PC-9 (cell line): ENCODE measurements at places on chromosomes 4 and X. TPM values are rescaled to one million over a fixed set of nuclear protein-coding genes. Genes with fewer than 3 reads are reported as not detected.

DNA sequence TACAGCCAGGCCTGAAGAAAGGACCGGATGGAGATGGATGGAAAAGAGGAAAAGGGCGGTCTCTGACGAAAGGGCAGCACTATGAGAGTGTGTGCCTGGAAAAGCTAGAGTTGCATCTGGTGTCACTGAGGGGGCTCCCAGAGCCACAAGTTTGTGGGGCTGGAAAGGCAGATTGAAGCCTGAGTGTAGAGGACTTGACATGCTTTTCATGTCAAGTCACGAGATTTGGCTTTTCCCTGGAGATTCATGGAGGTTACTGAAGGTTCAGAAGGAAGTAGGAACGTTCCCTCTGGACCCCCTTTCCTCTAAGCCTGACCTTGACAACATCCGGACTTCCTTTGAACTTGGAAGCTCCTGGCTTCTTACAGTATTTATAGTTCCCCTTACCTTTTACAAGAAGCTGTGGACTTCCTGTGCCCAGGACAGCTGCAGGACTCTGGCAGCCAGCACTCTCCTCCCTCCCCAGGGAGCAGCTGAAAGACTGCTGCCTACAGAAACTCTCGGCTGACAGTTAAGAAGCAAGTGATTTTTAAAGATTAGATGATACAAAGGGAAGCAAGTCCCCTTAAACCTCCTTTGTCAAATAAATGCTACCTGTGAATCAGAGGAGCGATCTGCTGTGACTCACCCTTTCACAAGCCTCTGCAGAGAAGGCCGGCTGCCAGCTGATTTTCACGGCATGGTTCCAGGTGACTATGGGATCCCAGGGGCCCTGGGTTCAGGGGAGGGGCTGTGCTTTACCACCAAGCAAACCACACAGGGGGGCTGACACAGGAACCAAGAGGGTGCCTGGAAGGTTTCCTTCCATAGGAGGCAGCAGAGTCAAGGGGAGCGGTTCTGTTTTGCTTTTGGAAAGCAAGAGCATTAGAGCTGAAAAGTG lies 72.9 kb upstream of the STIM2 start:
- DNase-seq, result peak; percentile 56
- H3K27ac ChIP-seq, result peak overlapping the region; percentile 33
- H3K4me1 ChIP-seq, result peaks cover 20% of the 10 kb centered on the region

GRCh38 chr4:8506373-8507195 lies 66.0 kb downstream of the TRMT44 start:
- no peak overlapping the region for H3K27ac ChIP-seq
- H3K4me1 ChIP-seq, result no peaks in the 10 kb centered on the region
- no peaks in the 10 kb centered on the region for H3K27me3 ChIP-seq
- DNase-seq, result no peak
- H3K4me3 ChIP-seq, result no peak overlapping the region

- no peaks in the 10 kb centered on the region for H3K36me3 ChIP-seq
- DNase-seq, result no peak
- H3K27me3 ChIP-seq, result no peaks in the 10 kb centered on the region
- no peak overlapping the region for H3K27ac ChIP-seq
Observed at GRCh38 chr4:150310159-150310895, 232.1 kb downstream of the DCLK2 start.

GRCh38 chr4:2461246-2461960 lies 7.5 kb upstream of the RNF4 start:
- no peaks in the 10 kb centered on the region for H3K4me1 ChIP-seq
- H3K4me3 ChIP-seq, result no peak overlapping the region
- no peaks in the 10 kb centered on the region for H3K36me3 ChIP-seq
- H3K27ac ChIP-seq, result no peak overlapping the region
- peaks cover 17% of the 10 kb centered on the region; the same call in 1 of the 2 replicates for H3K27me3 ChIP-seq
- DNase-seq, result no peak

GRCh38 chrX:65610481-65610880 lies 57.0 kb upstream of the MSN start:
- H3K4me1 ChIP-seq, result peaks cover 9% of the 10 kb centered on the region; the same call in 1 of the 2 replicates
- H3K4me3 ChIP-seq, result no peak overlapping the region
- no peak overlapping the region for H3K27ac ChIP-seq
- no peaks in the 10 kb centered on the region for H3K27me3 ChIP-seq

DNA sequence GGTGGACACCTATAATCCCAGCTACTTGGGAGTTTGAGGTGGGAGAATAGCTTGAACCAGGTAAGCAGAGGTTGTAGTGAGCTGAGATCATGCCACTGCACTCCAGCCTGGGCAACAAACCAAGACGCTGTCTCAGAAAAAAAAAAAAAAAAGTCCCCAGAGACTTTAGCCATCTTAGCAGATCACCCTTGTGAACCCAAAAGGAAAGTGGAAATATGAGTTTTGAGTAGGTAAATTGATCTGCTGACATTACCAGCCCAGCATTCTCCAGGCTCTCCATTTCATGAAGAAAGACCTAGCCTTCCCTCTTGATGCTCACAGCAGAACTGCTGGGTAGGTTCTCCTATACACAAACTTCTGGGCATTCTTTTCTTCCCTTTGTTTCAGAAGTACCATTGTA lies 24.5 kb upstream of the HNRNPD start:
- no peaks in the 10 kb centered on the region for H3K36me3 ChIP-seq
- peaks cover 41% of the 10 kb centered on the region for H3K4me1 ChIP-seq
- H3K27ac ChIP-seq, result no peak overlapping the region
- H3K4me3 ChIP-seq, result no peak overlapping the region
- no peak for DNase-seq

- no peak overlapping the region for H3K4me3 ChIP-seq
- no peaks in the 10 kb centered on the region for H3K36me3 ChIP-seq
- no peaks in the 10 kb centered on the region for H3K4me1 ChIP-seq
- no peak for DNase-seq
- H3K27me3 ChIP-seq, result no peaks in the 10 kb centered on the region
Observed at GRCh38 chrX:357693-358471, 28.8 kb downstream of the PPP2R3B start.

DNA sequence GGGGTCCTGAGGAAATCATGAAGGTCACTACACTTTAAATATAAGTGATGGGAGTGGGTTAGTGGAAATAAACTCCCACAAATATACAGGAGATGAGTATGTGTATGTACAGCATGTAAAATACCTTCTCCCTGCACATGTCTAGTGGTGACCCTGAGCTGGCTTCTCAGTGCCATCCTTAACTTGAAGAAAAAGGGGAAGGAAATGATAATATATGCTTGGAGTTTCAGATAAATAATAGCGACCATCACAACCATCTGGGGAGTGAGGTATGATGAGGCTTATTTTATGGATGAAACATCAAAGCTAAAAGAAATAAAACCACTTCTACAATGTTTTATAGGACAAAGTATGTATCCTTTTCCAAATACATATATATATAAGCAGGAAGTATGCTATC lies 41.0 kb upstream of the SORBS2 start:
- no peak for DNase-seq
- no peak overlapping the region for H3K27ac ChIP-seq
- no peaks in the 10 kb centered on the region for H3K27me3 ChIP-seq

GRCh38 chrX:44507292-44507691 lies 35.4 kb downstream of the FUNDC1 start:
- no peak overlapping the region for H3K27ac ChIP-seq
- H3K4me3 ChIP-seq, result no peak overlapping the region
- no peak for DNase-seq

DNA sequence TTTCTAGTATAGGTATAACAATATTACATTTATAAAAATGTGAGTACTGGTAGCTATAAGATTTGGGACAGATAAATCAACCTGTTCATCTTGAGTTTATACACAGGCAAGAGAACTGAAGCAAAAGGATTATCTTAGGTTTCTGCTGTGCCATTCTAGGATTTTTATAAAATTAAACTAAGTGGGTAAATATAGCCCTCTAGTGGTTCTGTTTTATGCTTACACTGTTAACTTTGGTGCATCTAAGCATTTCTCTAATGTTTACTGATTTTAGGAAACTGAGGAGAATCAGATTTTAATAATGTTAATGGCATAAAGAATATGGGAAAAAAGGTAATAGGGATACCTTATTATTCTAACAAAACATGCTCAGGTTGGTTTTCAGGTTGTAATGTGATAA lies 1.1 kb upstream of the RRH start:
- peaks cover 4% of the 10 kb centered on the region; the same call in 1 of the 2 replicates for H3K36me3 ChIP-seq
- DNase-seq, result no peak
- H3K27me3 ChIP-seq, result no peaks in the 10 kb centered on the region

- H3K27ac ChIP-seq, result no peak overlapping the region
- no peaks in the 10 kb centered on the region for H3K27me3 ChIP-seq
- DNase-seq, result no peak
- H3K4me1 ChIP-seq, result peaks cover 12% of the 10 kb centered on the region
- no peaks in the 10 kb centered on the region for H3K36me3 ChIP-seq
Observed at GRCh38 chr4:176444741-176445140, 125.0 kb downstream of the SPCS3 start.

CLDN34 gene
- not detected in 2 replicates for total RNA-seq

SORBS2 gene
- 15.7 and 16.4 TPM in 2 replicates for total RNA-seq

DNA sequence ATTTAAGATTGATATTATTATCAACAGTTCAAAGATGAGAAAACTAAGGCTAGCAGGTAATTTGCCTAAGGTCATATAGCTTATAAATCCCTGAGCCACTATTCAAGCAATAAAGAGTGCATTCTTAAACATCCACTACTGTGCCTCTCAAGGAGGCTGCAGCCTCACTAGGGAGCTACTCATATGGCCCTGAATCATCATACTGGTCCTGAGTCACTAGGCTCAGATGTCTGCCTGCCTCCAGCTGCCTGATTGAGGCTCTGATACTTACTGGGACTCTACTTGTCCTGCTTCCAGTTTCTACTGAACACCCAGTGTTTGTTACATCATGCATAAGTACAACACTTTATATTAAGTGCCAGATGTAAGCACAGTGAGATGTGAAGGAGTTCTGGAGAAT lies 110.7 kb downstream of the AASDH start:
- H3K36me3 ChIP-seq, result no peaks in the 10 kb centered on the region
- no peak overlapping the region for H3K27ac ChIP-seq

GRCh38 chrX:148611993-148612392 lies 111.6 kb downstream of the AFF2 start:
- H3K4me1 ChIP-seq, result no peaks in the 10 kb centered on the region
- H3K27me3 ChIP-seq, result no peaks in the 10 kb centered on the region
- DNase-seq, result no peak
- H3K36me3 ChIP-seq, result no peaks in the 10 kb centered on the region
- H3K4me3 ChIP-seq, result no peak overlapping the region
- no peak overlapping the region for H3K27ac ChIP-seq

C4orf50 gene
- total RNA-seq, result not detected in 2 replicates

DNA sequence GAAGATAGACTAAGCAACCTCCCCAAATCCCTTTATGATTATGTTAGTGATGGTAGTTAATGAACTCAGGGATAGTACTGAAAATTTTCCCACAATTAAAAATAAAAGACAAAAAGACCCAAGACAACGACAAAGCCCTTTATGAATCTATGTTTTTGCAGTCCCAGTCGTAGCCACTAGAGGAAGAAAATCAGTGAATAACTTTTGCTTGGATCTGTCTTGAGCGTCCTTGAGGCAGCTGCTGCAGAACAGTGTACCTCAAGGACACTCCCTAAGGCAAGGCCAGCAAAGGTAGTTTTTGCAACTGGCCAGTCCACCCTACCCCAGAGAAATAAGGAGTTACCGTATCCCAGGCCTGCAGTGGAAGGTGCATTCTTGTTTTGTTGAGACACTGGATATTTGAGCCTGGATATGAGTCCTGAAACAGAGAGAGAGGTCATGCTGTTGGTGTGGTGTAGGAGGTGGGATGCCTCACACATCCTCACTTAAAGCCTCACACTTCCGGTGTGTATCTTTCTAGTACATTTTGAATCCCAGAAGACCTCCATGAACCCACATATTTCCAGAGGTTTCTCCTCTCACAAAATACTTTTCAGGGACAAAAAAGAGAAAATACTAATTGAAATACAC lies 8.7 kb upstream of the TIMM8A start:
- no peak for DNase-seq
- no peaks in the 10 kb centered on the region for H3K4me1 ChIP-seq
- no peak overlapping the region for H3K27ac ChIP-seq
- no peak overlapping the region for H3K4me3 ChIP-seq
- no peaks in the 10 kb centered on the region for H3K36me3 ChIP-seq
- H3K27me3 ChIP-seq, result no peaks in the 10 kb centered on the region

BLTP1 gene
- 44.0 and 48.4 TPM in 2 replicates for total RNA-seq

GRCh38 chr4:2330091-2331042 lies 68.5 kb upstream of the MXD4 start:
- H3K27ac ChIP-seq, result no peak overlapping the region
- no peaks in the 10 kb centered on the region for H3K27me3 ChIP-seq
- no peaks in the 10 kb centered on the region for H3K36me3 ChIP-seq
- DNase-seq, result peak; percentile 82
- H3K4me3 ChIP-seq, result no peak overlapping the region

UGT2A1 gene
- total RNA-seq, result not detected in 2 replicates

DNA sequence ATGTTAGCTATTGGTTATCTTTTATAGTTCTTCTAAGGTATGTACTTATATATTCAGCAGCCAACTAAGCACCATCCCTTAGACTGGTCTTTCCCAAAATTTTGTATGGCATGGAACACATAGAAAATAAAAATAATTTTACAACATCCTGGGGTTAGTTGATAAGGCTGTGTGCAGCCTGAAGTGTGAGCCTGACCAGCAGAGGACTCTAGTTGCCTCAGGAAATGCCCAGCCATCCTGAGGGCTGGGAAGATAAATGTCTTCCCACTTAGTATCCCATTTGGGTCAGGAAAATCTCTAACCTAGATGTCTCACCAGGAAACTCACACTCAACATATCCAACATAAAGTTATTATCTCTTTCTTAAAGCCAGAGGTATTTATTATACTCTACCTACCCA lies 251.4 kb upstream of the POF1B start:
- no peaks in the 10 kb centered on the region for H3K27me3 ChIP-seq
- no peaks in the 10 kb centered on the region for H3K4me1 ChIP-seq
- no peak for DNase-seq
- H3K27ac ChIP-seq, result no peak overlapping the region
- H3K36me3 ChIP-seq, result no peaks in the 10 kb centered on the region

DNA sequence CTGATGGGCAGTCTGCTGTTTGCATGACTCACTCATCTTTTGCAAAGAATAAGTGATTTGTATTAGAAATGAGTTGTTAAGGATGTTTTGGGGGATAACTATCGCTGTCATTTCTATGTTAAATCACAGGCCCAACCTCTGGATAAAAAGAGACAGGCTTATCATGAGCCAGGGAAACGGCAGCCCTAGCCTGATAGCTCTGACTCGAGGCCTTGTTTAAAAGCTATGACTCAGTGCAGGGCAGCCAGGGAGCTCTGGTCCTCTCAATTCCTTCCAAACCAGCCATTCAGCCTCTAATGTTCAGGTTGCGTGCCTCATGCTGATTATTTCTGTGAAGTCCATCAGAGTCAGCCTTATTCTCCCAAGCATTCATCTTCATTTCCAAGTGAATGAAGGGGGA lies 305.9 kb upstream of the HAND2 start:
- no peak overlapping the region for H3K27ac ChIP-seq
- no peaks in the 10 kb centered on the region for H3K27me3 ChIP-seq
- no peaks in the 10 kb centered on the region for H3K4me1 ChIP-seq
- no peaks in the 10 kb centered on the region for H3K36me3 ChIP-seq
- no peak overlapping the region for H3K4me3 ChIP-seq
- DNase-seq, result no peak

FDCSP gene
- total RNA-seq, result not detected in 2 replicates

DNA sequence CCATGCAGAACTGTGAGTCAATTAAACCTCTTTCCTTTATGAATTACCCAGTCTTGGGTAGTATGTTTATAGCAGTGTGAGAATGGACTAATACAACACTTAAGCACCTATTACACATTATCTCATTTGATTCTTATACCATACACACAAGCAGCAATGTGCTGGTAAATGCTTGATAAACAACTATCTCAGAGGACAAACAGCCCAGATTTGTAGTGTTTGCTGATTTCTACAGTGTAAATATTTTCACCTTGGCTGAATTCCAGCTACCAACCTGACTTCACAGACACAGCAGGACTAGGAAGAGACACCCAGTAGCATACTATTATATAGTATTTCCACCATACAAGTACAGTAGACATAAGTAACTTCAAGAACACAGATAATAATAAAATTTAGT lies 406.5 kb upstream of the CNKSR2 start:
- no peak overlapping the region for H3K4me3 ChIP-seq
- no peaks in the 10 kb centered on the region for H3K4me1 ChIP-seq
